ENCODE measurements at places on chromosomes 3 and 15.
A peak's percentile ranks its signal among the peaks of the same experiment; 100 is the strongest.

GRCh38 chr3:69944931-69945493, 54.5 kb upstream of the SAMMSON start:
- no peak for DNase-seq

DNA sequence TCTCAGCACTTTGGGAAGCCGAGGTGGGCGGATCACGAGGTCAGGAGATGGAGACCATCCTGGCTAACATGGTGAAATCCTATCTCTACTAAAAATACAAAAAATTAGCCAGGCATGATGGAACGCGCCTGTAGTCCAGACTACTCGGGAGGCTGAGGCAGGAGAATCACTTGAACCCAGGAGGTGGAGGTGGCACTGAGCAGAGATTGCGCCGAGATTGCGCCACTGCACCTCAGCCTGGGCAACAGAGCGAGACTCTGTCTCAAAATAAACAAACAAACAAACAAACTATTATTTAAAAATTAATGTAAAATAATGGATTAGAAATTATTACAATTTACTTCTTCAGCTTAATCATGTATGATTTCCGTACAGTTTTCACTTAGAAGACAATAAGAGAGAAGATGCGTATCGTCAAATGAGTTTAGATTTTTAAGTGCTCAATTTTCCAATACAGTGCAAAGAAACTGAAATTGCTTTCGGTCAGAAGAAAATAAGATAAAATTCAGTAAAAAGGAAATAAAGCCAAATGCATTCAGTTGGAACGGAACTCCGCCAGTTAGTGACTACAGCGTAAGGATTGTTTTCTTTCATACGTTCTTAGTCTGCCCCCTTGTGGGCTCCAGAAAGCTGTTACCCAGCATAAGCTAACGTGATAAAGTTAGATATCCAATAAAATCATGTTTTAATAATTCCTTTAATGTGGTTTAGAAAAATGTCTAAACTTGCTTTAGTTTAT, 24.8 kb downstream of the AADAC start:
- DNase-seq, result peak; percentile 88

DNA sequence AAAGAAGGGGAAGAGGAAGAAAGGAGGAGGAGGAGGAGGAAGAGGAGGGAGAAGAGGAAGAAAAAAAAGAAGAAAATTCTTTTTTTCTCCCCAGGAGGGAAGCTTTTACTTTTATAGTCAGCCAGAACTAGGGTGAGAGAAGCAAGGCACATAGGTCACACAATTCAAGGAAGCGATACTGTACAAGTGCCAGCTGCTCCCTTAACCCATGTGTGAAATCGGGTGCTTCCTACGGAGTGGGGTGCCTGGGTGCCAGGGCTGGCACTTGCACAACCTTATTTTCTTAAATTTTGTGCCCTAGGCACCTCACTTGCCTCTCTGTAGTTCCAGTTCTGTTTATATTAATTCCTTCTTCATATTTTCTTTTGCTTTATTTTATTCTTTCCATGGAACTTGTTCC, 150.4 kb downstream of the LIPC start:
- no peak for DNase-seq

- no peak for DNase-seq
These were observed 23.4 kb upstream of the SLC41A3 start for GRCh38 chr3:126107203-126107939.

DNA sequence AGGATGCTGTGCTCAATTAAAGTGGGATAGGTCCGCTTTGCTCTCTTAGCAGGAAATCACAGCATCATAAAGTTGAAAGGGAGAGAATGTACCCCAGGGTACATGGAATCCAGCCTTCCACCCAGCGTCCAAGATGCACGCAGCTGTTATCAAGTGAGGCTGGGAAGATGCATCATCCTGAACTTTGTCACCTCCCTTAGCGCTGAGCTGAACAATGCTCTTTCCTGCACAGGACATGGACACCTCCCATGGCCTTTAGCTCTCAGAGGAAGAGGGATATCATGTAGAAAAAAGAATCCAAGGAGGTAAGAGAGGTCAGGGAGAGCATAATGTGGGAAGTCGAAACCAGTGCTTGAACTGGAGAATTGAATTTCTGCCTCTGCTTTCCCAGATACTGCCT, 192.8 kb downstream of the FEZF2 start:
- DNase-seq, result no peak

DNA sequence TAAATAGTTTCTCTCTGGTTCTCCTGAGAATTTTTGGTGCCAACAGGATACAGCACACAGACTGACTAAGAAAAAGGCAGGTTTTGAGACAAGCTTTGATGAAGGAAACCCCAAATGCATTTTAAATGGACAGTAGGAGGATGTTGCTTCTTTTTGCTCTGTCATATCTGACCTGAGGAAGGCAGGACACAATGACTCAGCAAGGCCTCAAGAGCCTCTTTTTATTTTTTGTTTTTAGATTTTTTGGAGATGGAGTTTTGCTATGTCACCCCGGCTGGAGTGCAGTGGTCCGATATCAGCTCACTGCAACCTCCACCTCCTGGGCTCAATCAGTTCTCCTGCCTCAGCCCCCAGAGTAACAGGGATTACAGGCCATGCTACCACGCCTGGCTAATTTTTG, 16.9 kb upstream of the KNG1 start:
- DNase-seq, result no peak

GRCh38 chr3:51696954-51697353, 9.9 kb upstream of the GRM2 start:
- no peak for DNase-seq

DNA sequence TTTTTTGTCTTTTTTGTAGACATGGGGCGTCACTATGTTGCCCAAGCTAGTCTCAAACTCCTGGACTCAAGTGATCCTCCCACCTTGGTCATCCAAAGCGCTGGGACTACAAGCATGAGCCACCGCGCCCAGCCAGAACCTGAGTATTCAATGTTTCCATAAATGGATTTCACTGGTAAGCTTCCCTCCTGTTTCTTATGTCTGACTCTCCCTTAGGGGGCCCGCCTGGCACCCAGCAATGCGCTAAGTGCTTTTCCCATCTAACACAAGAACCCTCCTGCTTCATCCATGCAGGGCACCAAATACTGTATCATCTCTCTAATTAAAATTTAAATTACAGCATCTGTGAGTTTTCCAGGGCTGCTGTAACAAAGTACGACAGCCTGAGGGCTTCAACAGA, 44.9 kb downstream of the KLF15 start:
- DNase-seq, result no peak

- DNase-seq, result peak; percentile 84
These were observed 51.8 kb downstream of the MITF start for GRCh38 chr3:69791106-69791505.

DNA sequence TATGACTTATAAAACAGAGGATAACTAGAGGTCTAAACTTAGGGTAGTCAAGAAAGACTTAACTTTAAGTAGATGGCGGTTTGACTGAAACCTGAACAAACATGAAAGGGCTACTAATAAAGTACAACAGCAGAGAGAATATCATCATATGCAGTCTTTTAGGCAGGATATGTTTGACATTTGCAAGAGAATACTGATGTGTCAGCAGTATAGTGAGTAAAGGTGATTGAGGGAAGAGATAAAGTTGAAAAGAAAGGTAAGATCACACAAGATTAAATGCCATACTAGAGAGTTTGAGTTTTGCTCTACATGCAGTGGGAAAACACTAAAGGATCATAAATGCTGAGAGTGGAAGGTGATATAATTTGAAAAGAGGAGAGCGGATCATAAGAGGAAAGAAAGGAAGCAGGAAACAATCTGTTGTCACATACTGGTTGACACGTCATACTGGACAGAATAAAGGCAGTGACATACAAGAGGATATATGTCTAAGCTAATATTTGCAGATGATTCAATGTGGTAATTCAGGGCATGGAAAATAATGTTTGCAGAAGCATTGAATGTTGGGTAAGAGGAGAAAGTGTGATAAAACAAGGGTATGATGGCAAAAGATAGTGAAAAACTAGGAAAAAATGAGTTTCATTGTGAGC, 223.0 kb downstream of the EPHA6 start:
- no peak for DNase-seq

GRCh38 chr3:188446014-188446413, 292.1 kb downstream of the LPP start:
- DNase-seq, result no peak

- no peak for DNase-seq
These were observed 9.0 kb downstream of the FANCD2OS start for GRCh38 chr3:10099041-10099440.

DNA sequence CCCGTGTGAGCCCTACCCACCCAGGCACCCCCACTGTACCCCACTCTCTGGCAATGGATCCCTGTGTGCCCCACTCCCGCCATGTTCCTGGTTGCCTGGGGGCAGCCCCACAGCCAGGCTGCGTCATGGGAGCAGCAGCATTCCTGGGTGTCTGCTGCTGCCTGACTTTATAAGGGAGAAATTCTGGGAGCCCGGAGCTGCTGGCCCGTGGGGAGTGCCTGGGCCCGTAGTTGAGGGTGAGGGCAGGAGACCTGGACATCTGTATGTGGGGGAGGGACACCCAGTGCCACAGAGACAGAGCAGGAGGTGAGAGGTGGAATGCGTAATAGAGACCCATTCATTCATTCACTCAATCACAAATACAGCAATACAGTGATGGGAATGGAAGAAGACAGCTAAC, 15.1 kb downstream of the CSPG4 start:
- no peak for DNase-seq

All from IMR-90 (cell line).